Stomach (tissue), 19 donors: ENCODE measurements at places on chromosomes 1 and 21. TPM values are rescaled to one million over a fixed set of nuclear protein-coding genes. Genes with fewer than 3 reads are reported as not detected.

The PROX1 gene
- total RNA-seq, result 3.8 TPM

The FOXD2 gene
- total RNA-seq, result not detected

The RHOC gene
- 99.8 TPM for total RNA-seq

The GPX7 gene
- total RNA-seq, result 30.7 TPM

The DNM3 gene
- 1.8 TPM for total RNA-seq

The SPATC1L gene
- total RNA-seq, result 0.72 TPM

DNA sequence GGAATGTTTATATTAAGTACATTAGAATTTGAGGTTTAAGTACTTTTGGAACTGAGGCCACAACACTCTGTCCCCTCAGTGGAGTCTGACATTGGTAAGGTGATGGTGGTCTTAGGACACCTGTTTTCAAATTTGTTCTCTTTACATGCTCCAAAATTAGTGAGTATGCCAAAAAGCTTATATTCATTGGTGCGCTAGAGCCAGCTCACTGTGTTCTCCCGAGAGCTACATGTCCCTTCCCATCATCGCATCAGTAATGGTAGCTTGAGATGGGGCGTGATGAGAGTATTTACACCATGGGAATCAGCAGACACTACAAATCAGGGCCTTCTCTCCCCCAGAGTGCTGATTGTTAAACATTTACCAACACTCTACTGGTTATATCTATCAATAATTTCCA is 19.5 kb downstream of the ETS2 start:
- DNase-seq, result no peak
- H3K4me1 ChIP-seq, result peaks cover 27% of the 10 kb centered on the region
- H3K27me3 ChIP-seq, result no peaks in the 10 kb centered on the region
- no peak overlapping the region for H3K4me3 ChIP-seq
- peak overlapping the region; percentile 82 for H3K27ac ChIP-seq

- H3K27ac ChIP-seq, result no peak overlapping the region
- no peaks in the 10 kb centered on the region for H3K27me3 ChIP-seq
- H3K36me3 ChIP-seq, result no peaks in the 10 kb centered on the region
- no peak for DNase-seq
- H3K4me1 ChIP-seq, result peaks cover 11% of the 10 kb centered on the region
These were observed 16.4 kb upstream of the KANK4 start for GRCh38 chr1:62335656-62336055.

- no peak overlapping the region for H3K27ac ChIP-seq
- DNase-seq, result no peak
- no peaks in the 10 kb centered on the region for H3K27me3 ChIP-seq
These were observed 44.5 kb downstream of the PIK3R3 start for GRCh38 chr1:46087891-46088290.

DNA sequence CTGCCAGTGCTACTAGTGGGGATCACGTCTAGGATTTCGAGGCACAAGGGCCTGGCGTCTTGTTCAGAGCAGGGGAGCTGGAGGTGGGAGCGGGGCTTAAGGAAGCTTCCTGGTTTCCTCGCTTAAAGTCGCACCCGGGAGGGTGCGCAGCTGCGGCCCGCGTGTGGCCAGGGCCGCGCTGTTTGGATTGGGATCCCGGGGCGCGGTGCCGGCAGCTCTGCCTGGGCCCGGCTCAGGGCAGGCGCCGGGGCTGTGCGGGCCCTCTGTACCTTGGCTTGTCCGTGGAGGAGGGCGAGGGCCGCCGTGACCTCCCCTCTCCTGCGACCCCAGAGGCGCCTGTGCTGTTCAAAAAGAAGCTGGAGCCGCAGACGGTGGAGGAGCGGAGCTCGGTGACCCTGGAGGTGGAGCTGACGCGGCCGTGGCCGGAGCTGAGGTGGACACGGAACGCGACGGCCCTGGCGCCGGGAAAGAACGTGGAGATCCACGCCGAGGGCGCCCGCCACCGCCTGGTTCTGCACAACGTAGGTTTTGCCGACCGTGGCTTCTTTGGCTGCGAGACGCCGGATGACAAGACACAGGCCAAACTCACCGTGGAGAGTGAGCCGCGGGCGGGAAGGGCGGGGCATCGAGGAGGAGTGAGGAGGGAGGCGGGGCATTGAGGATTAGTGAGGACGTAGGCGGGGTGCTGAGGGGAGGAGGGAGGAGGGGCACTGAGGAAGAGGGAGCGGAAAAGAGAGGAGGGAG is 67.8 kb downstream of the OBSCN start:
- peak overlapping the region; percentile 80 for H3K27ac ChIP-seq
- H3K27me3 ChIP-seq, result no peaks in the 10 kb centered on the region
- peaks cover 22% of the 10 kb centered on the region for H3K4me1 ChIP-seq
- peak; percentile 86 for DNase-seq

DNA sequence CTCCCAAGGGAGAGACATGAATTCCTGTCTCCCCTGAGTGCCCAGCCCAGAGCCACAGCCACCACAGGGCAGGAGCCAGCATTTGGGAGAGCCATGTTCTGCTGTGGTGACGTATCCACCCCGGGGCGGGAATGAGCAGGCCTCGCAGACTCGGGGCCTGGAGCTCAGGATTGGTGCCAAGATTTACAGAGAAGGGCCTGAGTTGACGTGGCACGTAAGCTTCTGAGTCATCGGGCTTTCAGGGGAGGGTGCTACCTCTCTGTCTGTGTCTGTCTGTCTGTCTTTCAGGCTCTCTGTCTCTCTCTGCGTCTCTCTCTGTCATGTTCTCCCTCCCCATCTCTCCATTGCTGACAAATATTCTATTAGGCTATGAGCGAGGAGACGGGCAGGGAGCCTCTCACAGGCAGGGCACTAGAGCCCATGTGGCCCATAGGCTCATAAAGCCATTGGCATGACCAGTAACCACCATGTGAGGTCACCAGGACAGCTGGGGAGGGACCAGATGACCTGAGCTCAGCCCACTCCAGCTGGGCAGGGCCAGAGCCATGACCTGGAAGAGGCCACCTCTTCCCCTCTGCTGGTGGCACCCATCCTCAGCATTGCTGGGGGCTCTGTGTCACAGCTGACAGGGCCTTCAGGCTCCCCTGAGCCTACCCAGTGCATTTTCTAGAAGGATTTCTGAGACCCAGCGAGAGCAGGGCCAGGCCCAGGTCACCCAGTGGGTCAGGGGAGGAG is 300.0 kb upstream of the VAMP3 start:
- H3K4me1 ChIP-seq, result peaks cover 22% of the 10 kb centered on the region
- no peaks in the 10 kb centered on the region for H3K36me3 ChIP-seq
- DNase-seq, result peak; percentile 89
- peak overlapping the region; percentile 69 for H3K27ac ChIP-seq
- H3K27me3 ChIP-seq, result no peaks in the 10 kb centered on the region
- H3K4me3 ChIP-seq, result no peak overlapping the region

DNA sequence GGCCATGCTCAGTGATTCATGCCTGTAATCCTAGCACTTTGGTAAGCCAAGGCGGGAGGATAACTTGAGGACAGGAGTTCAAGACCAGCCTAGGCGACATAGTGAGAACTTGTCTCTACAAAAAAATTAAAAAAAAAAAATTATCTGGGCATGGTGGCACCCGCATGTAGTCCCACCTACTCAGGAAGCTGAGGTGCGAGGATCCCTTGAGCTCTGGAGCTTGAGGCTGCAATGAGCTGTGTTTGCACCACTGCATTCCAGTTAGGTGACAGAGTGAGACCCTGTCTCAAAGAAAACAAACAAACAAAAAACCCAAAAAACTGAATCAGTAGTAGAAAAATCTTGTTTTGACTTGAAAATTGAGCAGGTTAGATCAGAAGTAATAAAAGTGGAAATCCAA is 67.1 kb upstream of the IPO9 start:
- no peaks in the 10 kb centered on the region for H3K36me3 ChIP-seq
- no peaks in the 10 kb centered on the region for H3K27me3 ChIP-seq
- peaks cover 11% of the 10 kb centered on the region for H3K4me1 ChIP-seq
- DNase-seq, result no peak

- no peak overlapping the region for H3K4me3 ChIP-seq
- H3K4me1 ChIP-seq, result peaks cover 6% of the 10 kb centered on the region
- DNase-seq, result no peak
- H3K27me3 ChIP-seq, result no peaks in the 10 kb centered on the region
- H3K27ac ChIP-seq, result peak overlapping the region; percentile 5
These were observed 122.4 kb downstream of the AKT3 start for GRCh38 chr1:243727503-243728203.

- H3K36me3 ChIP-seq, result no peaks in the 10 kb centered on the region
- H3K4me1 ChIP-seq, result no peaks in the 10 kb centered on the region
- H3K4me3 ChIP-seq, result no peak overlapping the region
- H3K27me3 ChIP-seq, result no peaks in the 10 kb centered on the region
- DNase-seq, result no peak
- H3K27ac ChIP-seq, result no peak overlapping the region
These were observed 11.3 kb upstream of the MAB21L3 start for GRCh38 chr1:116099919-116100318.

GRCh38 chr1:1833456-1833855 is 55.2 kb upstream of the NADK start:
- H3K36me3 ChIP-seq, result peaks cover 78% of the 10 kb centered on the region
- H3K4me3 ChIP-seq, result no peak overlapping the region
- no peak overlapping the region for H3K27ac ChIP-seq
- H3K4me1 ChIP-seq, result peaks cover 13% of the 10 kb centered on the region
- no peaks in the 10 kb centered on the region for H3K27me3 ChIP-seq
- no peak for DNase-seq

DNA sequence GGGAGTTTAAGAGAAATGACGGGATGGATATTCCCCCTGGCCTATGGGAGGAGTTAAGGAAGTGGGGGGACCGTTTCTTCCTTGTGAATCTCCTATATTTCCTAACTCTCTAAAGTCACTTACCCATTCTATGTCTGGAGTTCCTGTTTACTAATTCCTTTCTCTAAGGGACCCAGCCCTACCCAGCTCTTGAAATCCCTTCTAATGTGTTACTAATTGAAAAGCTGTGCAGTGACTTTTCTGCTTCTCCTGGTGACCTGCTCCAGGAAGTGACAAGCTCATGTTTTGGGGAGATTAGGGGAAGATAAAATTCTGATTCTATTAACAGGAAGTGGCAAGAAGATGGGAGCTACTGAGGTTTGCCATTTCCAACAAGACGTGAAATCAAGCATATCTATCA is 4.0 kb upstream of the SAMSN1 start:
- DNase-seq, result no peak
- H3K27ac ChIP-seq, result no peak overlapping the region
- H3K4me3 ChIP-seq, result no peak overlapping the region
- H3K27me3 ChIP-seq, result no peaks in the 10 kb centered on the region

GRCh38 chr21:39610703-39611102 is 2.0 kb upstream of the B3GALT5 start:
- no peak overlapping the region for H3K4me3 ChIP-seq
- DNase-seq, result peak; percentile 55
- no peak overlapping the region for H3K27ac ChIP-seq
- no peaks in the 10 kb centered on the region for H3K27me3 ChIP-seq
- H3K4me1 ChIP-seq, result peaks cover 17% of the 10 kb centered on the region

- DNase-seq, result peak; percentile 80
- peak overlapping the region; percentile 16 for H3K4me3 ChIP-seq
- no peaks in the 10 kb centered on the region for H3K27me3 ChIP-seq
- H3K27ac ChIP-seq, result peak overlapping the region; percentile 81
- H3K4me1 ChIP-seq, result peaks cover 48% of the 10 kb centered on the region
These were observed 9.1 kb upstream of the C1orf159 start for GRCh38 chr1:1124786-1125642.

DNA sequence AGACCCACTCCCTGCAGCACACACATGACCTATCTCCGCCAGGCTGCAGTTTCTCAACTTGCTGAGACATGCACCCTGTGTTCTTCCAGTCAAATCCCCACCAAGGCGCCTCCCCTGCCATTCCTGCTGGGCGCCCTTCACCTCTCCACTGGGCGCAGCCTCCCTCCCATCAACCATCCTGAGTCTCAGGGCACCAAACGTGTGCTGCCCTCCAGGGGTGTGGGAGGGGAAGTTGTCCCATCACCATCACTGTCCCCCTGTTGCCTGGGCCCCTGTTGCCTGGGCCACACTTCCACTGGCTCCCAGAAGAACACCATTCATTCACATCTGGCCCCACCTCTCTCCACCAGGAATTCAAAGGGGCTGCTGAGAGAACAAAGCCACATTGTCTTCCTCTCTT is 44.9 kb upstream of the EFHD2 start:
- no peaks in the 10 kb centered on the region for H3K36me3 ChIP-seq
- H3K4me1 ChIP-seq, result peaks cover 10% of the 10 kb centered on the region

GRCh38 chr21:26847002-26847401 is 1.8 kb upstream of the ADAMTS1 start:
- peak overlapping the region; percentile 73 for H3K4me3 ChIP-seq
- H3K4me1 ChIP-seq, result peaks cover 57% of the 10 kb centered on the region
- H3K27me3 ChIP-seq, result peaks cover 28% of the 10 kb centered on the region
- no peak for DNase-seq
- peak overlapping the region; percentile 91 for H3K27ac ChIP-seq

DNA sequence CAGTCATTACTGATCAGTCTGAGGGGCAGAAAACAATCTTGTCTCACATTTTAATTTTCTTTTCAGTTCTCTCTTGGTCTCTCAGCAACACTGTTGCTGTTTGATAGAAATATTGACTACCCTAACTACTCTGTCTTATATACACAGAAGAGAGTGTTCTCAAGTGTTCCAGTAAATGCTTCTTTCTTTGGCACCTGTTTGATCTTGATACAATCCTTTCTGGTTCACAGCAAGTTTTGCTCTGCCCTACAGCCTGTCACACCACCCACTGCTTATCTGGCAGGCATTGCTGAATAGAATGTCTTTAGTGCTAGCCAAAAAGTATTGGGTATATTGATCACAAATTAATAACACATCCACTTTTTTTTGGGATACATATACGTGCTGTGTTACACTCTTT is 75.7 kb upstream of the WLS start:
- no peak overlapping the region for H3K4me3 ChIP-seq
- H3K27ac ChIP-seq, result no peak overlapping the region
- no peak for DNase-seq
- no peaks in the 10 kb centered on the region for H3K4me1 ChIP-seq
- H3K27me3 ChIP-seq, result no peaks in the 10 kb centered on the region

DNA sequence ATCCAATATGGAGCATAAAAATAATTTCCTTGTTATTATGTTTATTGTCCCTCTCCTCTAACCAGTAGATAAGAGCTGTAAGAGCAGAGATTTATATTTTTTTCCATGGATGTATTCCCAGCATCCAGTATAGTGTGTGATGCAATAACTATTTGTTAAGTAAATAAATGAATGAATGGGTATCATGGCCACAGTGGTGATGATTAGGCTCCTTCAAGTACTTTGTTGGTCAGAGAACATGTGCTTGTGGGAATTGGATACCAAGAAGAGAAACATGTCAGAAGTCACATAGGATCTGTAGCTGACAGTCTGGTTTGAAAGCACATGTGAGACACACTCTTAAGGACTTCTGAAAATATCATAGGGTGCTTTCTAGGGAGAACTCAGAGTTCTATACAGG is 588.5 kb downstream of the AGBL4 start:
- no peak for DNase-seq
- no peak overlapping the region for H3K27ac ChIP-seq
- no peaks in the 10 kb centered on the region for H3K4me1 ChIP-seq

DNA sequence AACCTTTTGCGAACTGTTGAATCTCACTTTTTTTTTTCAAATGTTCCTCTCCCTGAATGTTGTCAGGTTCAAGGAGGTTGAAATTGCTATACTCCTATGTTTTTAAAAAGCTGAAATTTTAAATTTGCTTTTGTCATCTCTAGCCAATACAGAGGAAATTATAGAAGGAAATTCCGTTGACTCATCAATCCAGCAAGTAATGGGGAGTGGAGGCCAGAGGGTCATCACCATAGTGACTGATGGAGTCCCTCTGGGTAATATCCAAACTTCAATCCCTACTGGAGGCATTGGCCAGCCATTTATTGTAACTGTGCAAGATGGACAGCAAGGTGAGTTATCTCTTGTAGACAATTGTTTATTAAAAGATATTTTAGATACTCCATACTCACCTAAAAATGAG is 36.3 kb downstream of the GABPB2 start:
- DNase-seq, result peak; percentile 7
- H3K36me3 ChIP-seq, result peaks cover 74% of the 10 kb centered on the region
- H3K27me3 ChIP-seq, result no peaks in the 10 kb centered on the region
- no peak overlapping the region for H3K27ac ChIP-seq
- no peaks in the 10 kb centered on the region for H3K4me1 ChIP-seq
- no peak overlapping the region for H3K4me3 ChIP-seq
